ENCODE measurements at places on chromosomes 1 and 21. TPM values are rescaled to one million over a fixed set of nuclear protein-coding genes. Genes with fewer than 3 reads are reported as not detected.

DNA sequence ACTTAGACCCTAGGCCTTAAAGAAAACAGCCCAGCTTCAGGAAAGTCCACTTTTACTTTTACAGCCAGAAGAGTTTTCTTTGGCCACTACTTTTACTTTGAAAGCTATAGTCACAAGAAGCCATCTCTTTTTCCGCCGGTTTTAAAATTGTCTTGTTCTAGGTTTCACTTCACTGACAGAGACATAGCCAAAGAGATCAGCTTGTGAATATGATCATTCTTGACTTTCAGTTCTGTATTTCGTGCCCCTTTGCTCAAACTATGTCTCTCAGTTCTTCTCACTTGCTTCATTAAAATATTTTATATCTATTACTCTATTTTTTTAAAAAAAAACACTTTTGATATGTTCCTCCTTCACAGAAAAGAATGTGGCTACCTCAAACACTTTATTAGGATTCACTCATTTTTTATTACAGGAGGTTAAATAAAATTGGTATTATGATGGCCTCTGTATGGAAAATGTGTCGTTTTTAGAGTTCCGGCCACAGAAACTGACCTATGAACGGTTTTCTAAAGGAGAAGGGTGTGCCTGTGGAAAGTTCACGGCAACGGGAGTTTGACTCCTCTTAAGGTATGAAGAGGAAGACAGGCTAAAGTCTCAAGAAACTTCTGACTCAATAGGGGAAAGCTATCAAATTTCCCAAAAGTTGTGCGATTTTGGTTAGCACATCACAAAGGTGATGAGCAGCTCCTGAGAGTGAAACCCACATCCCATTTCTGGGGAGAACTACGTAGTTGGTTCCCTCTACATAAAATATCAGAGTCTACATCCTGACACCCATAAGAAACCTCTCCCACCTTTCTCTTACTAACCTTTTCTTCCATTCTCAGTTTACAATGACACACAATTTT lies 1.2 kb downstream of the MCOLN2 start:
- no peaks in the 10 kb centered on the region for H3K36me3 ChIP-seq
- no peak for DNase-seq
- H3K4me3 ChIP-seq, result no peak overlapping the region
- peaks cover 31% of the 10 kb centered on the region for H3K27me3 ChIP-seq
- peaks cover 5% of the 10 kb centered on the region for H3K4me1 ChIP-seq

CD5L gene
- total RNA-seq, result not detected

DNA sequence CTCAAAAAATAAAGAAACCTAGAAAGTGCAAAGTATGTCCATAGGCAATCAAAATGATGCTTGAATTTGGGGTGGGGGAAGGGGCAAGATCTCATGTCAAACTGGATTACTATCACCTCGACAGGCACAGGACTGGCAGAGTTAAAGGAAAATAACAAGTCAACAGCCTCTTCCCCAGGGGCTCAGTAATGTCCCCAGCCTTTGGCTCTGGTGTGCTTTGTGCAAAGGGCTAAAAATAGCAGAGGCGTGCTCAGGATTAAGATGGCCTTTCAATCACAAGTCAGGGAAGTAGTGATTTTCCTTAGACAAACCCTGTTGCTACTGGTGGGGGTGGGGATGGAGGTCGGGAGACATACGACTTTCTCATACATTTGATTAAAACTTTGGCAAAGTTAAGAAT lies 63.5 kb upstream of the OLIG2 start:
- peaks cover 3% of the 10 kb centered on the region for H3K27me3 ChIP-seq
- H3K36me3 ChIP-seq, result no peaks in the 10 kb centered on the region
- no peak overlapping the region for H3K4me3 ChIP-seq
- no peak for DNase-seq
- H3K4me1 ChIP-seq, result no peaks in the 10 kb centered on the region

DNA sequence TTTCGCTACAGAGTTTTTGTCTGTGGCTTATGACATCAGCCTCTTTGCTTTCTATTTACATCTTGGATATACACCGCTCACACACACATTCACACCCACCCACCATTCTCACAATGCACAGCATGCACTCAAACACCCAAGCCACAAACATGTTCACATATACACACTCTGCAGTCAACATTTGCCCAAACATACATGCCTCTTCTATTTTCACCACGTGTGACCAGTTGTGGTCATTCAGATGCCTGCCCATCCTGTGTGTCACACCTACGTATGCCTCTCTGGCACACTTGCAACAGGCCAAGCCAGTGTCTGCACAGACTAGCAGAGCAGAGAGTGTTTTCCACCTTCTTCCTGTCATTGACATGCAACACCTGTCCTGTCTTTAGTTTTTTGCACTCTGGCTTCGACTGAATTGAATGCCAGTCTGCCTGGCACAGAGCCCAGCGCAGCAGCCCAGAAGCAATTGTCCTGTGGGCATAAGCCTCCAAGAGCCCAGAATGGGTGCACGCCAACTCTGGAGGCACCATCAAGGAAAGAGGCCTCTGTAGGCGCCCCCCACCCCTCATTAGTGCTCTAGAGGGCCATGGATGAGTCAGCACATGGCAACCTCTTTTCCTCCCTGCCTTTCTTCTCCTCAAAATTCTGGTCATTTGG lies 37.7 kb upstream of the LRRN2 start:
- H3K27me3 ChIP-seq, result peaks cover 9% of the 10 kb centered on the region
- no peak for DNase-seq
- H3K4me3 ChIP-seq, result no peak overlapping the region

SELP gene
- not detected for total RNA-seq

IVL gene
- total RNA-seq, result not detected

- no peak overlapping the region for H3K4me3 ChIP-seq
- H3K27ac ChIP-seq, result no peak overlapping the region
- DNase-seq, result no peak
- H3K36me3 ChIP-seq, result no peaks in the 10 kb centered on the region
- H3K4me1 ChIP-seq, result no peaks in the 10 kb centered on the region
- no peaks in the 10 kb centered on the region for H3K27me3 ChIP-seq
Measured at GRCh38 chr1:230796626-230797025, 49.4 kb downstream of the CAPN9 start.

GNAT2 gene
- under 0.01 TPM for total RNA-seq

GRCh38 chr1:98371764-98372163 lies 289.8 kb upstream of the SNX7 start:
- no peak overlapping the region for H3K4me3 ChIP-seq
- no peaks in the 10 kb centered on the region for H3K27me3 ChIP-seq
- no peaks in the 10 kb centered on the region for H3K4me1 ChIP-seq
- no peaks in the 10 kb centered on the region for H3K36me3 ChIP-seq
- no peak overlapping the region for H3K27ac ChIP-seq
- no peak for DNase-seq

Measured in fibroblast of lung (primary cell).